ENCODE measurements at places on chromosomes 1 and 21. TPM values are rescaled to one million over a fixed set of nuclear protein-coding genes. Genes with fewer than 3 reads are reported as not detected.
A peak's percentile ranks its signal among the peaks of the same experiment; 100 is the strongest.

The GPR157 gene
- total RNA-seq = 1.2 TPM

DNA sequence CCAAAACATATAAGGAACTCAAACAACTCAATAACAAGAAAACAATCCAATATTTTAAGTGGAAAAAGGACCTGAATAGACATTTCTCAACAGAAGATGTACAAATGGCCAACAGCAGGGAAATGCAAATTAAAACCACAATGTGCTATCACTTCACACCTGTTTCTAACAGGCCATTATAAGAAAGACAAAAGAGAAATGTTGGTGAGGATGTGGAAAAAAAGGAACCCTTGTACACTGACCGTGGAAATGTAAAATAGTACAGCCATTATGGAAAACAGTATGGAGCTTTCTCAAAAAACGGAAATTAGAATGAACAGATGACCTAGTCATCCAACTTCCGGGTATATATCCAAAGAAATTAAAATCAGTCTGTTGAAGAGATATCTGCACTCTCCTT is 37.8 kb upstream of the CD2 start:
- DNase-seq = no peak

- no peak for DNase-seq
Observed at GRCh38 chr21:20511216-20511880, 486.9 kb upstream of the NCAM2 start.

The DENND2C gene
- total RNA-seq = 0.40 TPM

The TFF3 gene
- not detected for total RNA-seq

- DNase-seq = no peak
Observed at GRCh38 chr21:27545754-27546349, 579.0 kb upstream of the ADAMTS5 start.

DNA sequence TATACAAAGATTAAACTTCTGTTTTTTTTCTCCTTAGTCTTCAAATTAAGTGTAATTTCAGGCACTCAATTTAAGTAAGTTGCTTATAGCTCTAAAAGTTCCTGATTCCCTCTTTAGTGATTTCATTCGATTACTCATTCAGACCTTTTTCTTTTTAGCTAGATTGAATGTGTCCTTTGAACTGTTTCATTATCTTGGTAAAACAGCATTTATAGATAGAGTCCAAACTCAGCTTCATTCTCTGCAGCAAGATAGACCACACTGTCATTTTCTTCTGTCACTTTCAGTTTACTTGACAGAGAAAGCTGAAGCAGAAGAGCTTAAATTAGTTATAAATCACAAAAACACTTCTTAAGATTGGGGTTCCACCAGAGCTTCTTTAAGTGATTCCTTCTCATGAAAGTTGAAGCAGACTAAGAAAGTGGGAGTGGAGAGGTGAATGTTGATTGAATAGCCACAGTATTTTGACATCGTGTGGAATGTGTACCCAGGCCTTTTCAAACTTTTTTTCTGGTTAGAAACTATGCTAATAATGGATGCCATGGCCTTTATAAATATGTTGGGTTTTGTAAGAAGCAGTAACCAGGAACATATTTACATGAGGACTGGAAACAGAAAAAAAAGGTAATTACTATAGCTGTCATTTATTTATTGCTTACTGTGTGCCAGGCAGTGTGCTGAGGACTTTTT is 52.2 kb downstream of the ZBTB40 start:
- DNase-seq = no peak

DNA sequence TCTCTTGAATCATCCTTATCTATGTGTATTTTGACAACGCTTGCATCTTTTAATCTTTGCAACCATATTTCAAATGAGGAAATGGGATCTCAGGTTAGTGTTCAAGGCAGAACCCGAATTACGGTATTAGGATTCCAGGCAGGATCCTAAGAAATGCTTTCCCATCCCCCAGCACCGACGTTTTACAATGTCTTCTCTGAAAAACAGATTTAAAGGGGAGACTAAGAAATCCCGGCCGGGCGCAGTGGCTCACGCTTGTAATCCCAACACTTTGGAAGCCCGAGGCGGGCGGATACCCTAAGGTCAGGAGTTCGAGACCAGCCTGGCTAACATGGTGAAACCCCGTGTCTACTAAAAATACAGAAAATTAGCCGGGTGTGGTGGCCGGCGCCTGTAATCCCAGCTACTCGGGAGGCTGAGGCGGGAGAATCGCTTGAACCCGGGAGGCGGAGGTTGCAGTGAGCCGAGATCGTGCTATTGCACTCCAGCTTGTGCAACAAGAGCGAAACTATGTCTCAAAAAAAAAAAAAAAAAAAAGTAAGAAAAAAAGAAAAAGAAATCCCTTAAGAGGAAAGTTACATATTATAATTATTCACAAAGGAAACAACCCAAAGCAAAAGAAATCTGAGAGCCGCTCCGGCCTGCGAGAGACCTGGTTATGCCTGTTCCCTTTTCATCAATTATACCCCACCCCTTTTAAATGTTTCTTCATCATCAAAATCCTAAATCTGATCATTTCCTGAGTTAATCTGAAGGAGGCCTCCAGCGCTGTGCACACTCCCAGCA is 801 bp upstream of the GORAB start:
- no peak for DNase-seq

- DNase-seq = peak; percentile 93
Observed at GRCh38 chr1:16055613-16056520, 12.3 kb downstream of the CLCNKB start.

The AADACL3 gene
- total RNA-seq = not detected

DNA sequence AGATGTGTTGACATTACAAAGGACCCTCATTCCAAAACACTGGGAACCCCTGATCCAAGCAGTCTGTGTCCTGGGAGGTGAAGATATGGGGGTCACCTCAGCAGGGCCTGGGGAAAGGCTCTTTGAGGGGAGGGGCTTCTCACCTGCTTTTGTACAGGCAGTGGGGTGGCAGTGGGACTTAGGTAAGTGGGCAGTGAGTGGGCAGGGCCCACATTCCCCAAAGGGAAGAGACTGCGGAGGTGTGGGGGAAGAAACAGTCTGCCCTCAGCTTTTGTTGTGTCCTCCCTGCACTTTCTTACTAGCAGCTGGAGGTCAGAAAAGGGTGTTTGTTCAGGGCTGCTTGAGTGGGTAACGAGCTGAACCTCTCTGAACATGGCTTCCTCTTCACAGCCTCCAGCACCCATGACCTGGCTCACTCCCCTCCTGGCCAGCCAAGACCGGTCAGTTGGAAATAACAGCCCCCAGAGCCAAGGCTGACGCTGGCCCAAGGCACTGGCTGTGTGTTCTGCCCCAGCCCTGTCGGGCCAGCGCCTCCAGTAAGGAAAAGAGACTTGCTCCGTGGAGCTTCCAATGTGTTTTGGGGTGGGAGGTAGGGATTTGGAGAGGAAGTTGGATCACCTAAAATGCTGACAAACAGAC is 173.5 kb downstream of the PSMG1 start:
- no peak for DNase-seq

The LGALS8 gene
- 77.8 TPM for total RNA-seq

- DNase-seq = no peak
Observed at GRCh38 chr1:238399558-238399957, 508.8 kb upstream of the ZP4 start.

- no peak for DNase-seq
Observed at GRCh38 chr21:40164905-40165772, 297.9 kb downstream of the PCP4 start.

DNA sequence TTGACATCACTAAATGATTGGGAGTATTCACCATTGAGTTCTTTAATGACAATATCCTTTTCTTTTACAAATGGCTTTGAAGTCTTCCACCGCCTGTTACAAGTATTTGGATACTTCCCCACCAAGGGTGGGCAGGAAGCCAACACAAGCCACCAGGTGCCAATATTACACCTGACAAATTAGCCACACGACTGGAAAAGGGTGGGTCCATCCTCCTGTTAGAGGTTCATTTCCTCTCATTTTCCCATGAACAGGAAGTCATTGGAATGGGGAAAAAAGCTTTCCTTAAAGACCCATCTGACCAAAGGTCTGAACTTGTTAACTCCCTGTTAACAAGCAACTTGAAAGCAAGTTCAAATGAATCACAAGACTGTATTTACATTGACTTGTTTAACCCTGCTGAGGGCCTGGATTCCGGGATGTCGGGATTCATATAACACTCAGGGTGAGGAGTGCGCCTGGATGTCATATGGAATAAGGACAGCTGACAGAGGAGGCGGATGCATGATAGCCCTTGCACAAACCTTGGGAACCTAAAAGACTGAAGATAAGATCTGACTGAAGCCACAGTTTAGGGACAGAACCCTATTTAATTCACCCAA is 40.5 kb upstream of the PROX1 start:
- no peak for DNase-seq

DNA sequence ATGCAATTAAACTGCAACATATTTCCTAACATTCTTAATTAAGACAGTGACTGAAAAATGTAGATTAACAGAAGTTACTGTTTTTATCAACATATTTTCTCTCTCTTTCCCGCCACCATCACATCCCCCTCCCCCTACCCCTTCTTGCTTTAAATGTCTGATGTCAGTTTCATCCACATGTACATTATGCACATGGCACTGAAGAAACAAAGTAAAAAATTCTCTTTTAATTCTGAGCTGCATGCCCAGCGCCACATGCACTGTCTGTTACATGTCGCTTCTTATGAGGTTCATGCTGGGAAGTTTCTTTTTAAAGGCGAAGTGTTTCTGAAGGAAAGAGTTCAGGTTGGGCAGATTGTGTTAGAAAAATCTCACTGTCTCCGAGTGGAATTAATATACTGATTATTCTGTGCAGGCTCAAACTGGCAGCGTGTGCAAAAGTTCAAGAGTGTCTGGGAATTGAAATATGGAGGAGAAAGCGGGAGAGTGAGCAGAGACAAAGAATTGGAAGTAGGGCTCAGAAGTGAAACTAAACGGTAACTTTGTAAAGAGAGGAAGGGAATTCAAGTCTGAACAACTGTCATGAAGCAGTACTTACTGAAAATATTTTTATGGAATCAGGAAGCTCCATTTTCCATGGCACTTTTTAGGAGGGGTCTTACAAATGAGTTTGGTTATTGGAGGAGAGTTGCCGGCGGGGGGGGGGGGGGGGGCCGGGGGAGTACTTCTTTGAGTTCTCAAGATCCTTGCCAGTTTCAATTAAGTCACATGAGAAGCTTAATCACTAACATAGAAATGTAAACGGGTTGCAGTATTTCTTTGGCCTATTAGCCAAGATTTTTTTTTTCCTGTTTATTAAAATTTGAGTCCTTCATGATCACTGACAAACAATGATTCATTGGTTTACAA is 217.6 kb downstream of the SDCCAG8 start:
- DNase-seq = no peak

The ZNHIT6 gene
- total RNA-seq = 17.9 TPM
